Stimulated activated memory B cell treated with anti-CD40 and anti-IgM and Interleukin-4, amounts not matched to agents 10 μg/mL and 1 μg/mL and 100 μg/mL, for 72 hours (primary cell): ENCODE measurements at places on chromosomes 1 and 21.

- ATAC-seq: no peak
Measured at GRCh38 chr1:233879841-233880240, 24.6 kb upstream of the SLC35F3 start.

DNA sequence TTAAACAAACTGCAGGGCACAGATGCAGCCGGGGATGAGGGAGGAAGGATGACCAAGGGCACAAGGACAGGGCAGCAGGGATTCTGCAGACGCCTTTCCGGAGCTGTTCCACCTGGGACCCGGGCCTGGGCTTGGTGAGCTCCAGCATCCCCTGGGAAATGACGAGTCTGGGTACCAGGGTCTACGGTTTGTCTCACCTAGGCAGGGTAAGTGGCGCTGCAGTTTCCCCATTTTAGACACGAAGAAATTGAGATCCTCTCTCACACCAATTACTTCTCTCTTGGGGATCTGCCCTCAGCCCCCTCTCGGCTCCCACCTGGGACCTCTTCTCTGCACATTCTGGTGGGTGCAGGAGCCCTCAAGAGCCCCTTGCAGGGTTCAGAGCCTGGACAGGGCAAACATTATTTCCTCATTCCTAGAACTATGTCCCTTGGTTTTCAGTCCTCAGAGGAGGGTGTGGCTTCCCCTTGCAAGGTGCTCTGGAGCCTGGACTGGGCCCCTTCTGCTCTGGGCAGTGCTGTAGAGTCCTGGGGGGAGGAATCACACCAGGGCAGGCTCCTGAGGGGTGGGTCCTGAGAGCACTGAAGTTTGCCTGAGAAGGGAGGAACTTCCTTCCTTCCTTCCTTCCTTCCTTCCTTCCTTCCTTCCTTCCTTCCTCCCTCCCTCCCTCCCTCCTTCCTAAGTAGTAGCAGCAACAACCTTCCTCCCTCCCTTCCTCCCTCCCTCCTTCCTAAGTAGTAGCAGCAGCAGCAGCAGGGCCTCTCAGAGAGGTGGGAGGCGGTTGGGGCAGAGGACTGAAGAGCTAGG lies 16.0 kb downstream of the RAP1GAP start:
- ATAC-seq: no peak

DNA sequence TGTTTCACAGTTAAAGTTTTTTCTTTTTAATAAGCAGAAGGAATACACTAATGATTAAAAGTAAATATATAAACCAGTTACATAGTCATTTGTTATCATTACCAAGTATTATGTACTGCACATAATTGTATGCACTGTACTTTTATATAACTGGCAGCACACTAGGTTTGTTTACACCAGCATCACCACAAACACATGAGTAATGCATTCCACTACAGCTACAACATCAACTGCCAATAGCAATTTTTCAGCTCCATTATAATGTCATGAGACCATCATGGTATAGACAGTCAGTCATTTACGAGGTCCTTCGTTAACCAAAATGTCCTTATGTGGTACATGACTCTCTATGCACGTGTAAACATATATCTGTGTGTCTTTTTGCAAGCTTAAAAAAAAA lies 35.2 kb downstream of the SCYL3 start:
- no peak for ATAC-seq

- no peak for ATAC-seq
Measured at GRCh38 chr1:24932725-24933294, 2.7 kb upstream of the RUNX3 start.

GRCh38 chr1:107291987-107292386 lies 151.1 kb downstream of the NTNG1 start:
- ATAC-seq: no peak

DNA sequence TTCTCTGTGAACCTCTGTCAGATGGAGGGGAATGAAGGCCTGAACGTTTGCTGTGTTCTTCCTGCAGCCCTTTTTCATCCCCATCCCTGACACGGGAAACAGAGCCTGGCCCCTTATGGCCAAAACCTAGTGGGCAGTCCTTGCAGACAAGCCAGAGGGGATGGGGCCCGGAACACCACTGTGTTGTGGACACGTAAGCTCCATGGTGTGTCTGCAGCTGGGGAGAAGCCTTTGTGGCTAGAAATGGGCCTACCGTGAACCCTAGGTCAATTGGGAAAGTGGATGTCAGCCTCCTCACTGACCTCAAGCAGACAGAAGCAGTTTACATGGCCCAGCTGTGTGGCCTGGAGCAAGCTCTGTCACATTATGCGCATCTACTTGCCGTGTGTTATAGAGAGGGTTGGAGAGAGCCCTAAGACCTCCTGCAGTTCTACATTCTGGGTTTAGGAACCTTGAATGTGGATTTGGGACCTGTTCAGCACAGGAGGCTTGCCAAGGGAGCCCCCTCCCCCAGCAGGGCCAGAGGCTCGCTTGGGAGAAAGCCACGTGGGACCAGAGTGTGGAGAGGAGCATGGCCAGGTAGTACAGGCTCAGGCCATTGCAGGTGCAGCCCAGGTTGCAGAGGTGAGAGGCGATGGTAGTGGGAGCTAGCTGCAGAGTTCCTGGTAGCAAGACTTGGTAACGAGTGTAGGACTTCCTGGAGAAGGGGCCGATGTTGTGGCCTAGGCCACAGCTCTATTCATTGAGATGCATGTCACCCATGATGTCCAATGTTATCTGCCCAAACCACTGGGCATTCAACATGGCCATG lies 20.7 kb downstream of the PARS2 start:
- ATAC-seq: no peak

DNA sequence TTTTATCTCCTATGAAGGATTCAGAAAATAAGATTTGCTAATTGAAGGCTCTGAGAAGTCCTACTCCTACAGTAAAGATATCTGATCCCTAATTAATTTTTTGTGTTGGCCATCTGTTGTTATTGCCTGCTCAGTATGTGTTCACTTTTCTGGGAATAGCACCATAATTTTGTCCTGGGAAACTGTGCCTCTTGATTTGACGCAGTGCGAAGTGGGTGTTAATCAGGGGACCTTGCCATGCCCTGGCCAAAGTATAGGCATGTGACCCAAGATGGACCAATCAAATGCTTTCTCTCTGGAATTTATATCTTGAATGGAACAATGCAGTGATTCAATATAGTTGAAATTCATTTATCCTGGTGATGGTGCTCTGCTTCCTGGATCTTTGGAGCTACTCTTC lies 30.4 kb upstream of the GNG12 start:
- no peak for ATAC-seq

GRCh38 chr1:17704176-17704575 lies 51.0 kb upstream of the ACTL8 start:
- ATAC-seq: no peak

DNA sequence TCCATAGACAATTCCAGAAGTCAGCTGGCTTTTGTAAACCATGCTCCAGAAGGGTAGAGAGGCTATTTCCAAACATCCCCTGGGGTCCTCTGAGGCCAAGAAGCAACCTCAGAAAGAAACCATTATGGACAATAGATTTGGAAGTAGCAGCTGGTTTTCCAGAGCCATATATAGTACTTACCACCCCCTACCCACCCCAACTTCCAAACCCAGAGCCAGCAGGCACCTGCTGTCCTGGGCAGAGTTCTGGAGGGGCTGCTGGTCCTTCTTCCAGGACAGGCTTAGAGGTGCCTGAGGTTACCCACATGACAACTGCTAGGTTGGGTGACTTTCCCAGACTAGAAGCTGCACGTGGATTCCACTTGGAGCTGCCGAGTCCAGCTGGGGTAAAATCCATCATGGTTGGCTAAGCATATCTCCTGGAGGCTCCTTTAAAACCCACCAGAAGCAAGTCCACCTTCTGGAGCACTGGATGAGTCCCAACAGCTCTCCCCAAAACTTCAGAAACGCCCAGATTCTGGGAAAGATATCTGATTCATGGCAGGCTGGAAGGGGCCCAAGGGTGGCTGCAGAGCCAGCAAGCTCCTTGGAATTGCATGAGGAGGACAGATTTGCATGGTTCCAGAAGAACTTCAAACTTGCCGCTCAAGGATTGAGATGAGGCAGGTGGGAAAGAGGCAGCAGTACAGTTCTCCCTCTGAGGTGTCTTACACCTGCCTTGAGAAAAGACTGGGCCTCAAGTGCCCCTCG lies 5.8 kb downstream of the MYCL start:
- ATAC-seq: no peak

- peak; percentile 31 for ATAC-seq
Measured at GRCh38 chr1:16012590-16013219, 5.1 kb downstream of the HSPB7 start.

DNA sequence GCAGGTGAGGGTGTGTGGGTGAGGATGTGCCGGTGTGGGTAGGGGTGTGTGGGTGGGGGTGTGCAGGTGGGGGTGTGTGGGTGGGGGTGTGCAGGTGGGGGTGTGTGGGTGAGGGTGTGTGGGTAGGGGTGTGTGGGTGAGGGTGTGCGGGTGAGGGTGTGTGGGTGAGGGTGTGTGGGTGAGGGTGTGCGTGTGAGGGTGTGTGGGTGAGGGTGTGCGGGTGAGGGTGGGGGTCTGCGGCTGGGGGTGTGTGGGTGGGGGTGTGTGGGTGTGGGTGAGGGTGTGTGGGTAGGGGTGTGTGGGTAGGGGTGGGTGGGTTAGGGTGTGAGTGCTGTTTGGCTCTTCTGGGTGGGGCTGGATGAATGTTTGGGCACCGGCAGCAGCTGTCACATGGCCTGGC lies 241.4 kb upstream of the POTED start:
- no peak for ATAC-seq

- ATAC-seq: no peak
Measured at GRCh38 chr21:45001134-45002095, 61.6 kb downstream of the SLX9 start.

DNA sequence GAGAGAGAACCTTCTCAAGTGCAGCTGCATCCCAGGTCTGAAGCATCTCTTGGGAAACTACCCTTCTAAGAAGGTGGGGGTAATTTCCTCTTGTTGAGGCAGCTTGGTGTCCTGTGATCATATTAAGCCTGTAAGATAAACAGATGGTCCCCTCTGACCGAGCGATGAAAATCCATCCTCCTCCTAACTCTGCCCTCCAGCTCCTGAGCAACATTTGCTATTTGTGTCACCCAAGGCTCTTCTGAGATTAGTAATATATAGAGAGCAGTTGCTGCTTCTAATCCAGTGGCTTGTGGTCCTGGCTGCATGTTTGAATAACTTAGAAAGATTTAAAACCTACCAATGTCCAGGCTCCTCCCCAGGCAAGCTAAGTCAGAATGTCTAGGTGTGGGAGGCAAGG lies 123.7 kb downstream of the DISC1 start:
- ATAC-seq: no peak

DNA sequence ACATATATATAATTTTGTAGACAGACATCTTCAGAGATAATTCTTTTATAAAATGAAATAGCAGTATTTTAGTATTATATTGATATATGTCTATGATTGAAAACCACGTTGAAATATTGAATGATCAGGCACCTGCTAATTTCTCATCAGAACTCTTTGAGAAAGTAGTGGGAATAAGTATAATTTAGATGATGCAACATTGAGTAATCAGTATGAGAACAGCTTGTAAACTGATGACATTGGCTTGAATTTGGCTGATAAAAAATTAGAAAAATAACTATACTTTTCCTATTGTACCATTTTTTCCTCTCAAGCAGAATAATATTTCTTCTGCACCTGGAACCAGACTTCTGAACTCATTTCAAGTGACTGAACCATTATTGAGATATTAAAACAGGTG lies 1316.8 kb downstream of the NCAM2 start:
- no peak for ATAC-seq

DNA sequence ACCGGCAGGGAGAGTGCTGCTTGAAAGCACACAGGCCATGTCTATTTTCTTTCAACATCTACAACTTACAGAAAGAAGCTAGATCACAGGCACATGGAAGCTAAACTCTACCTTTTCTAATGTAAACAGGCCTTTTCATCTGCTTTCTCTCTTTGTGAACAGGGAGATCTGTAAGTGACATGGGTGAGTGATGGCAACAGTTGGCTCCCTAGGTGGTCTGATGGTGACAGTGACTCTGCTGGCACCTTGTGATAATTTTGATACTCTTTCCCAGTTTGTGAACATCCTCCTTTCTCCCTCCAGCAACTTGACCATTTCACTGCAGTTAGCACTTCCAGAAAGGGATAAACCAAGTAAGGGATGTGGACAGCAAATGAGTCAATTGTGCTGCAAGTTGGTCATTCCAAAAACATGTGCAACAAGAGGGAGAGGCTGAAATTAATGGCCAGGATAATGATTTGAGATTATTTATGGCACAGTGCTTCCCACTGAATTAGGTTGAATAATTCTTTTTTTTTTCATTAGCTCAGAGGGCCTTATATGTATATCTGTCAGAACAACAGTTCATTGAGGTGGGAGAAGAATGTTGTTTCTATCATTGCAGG lies 89.5 kb downstream of the XCL2 start:
- ATAC-seq: no peak

DNA sequence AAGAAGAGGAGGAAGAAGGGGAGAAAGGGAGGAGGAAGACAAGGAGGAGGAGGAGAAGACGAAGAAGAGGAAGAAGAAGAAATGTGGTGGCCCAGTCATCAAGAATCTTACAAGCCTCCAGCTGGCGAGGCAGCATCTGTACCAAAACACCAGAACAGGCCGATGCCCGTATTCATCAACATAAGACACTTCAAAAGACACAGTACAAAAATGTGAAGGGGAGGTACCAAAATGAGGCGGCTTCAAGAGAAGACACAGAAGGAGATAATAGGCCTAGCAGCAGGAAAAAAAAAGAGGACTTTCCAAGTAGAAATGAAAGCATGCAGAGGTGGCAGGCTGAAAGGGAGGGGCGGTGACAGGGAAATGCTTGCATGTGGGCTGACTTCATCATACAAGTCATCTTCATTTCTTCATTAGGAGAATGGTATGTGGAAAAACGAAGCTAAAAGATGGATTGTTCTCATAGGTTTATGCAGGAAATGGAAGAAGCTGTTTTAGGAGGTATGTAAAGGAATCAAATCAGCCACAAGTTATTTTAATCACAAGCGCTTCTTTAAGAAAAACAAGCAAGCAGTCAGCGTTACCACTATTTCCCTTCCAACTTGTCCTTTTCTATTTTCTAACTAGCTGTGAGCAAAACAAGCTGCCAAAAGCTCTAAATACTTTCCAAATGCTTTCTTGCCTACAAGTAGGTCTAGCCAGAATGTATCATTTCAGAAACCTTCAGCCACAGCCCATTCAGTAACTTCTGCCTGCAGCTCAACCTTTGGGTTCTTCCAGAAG lies 192.3 kb downstream of the SLC45A1 start:
- peak; percentile 61 for ATAC-seq

DNA sequence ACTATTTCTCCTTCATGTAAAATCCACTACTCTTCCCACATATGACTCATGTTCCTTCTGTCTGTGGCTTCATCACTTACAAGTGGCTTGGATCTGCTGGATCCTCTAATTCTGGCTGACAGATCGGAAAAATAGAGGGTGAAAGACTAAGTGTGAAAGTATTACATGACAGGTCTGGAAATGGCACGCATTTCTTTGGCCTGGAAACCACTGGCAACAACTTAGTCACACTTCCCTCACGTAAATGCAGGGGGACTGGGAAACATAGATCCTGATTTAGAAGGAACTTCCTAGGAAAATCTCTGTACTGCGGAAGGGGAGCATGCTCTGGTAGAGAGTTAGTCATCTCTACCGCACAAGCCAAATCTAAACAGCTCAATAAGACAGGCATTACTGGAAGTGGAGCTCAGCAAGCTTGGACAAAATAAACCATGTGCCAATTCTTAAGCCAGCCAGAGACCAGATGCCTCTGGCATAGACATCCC lies 305.4 kb upstream of the PTBP2 start:
- no peak for ATAC-seq
